ENCODE measurements at places on chromosomes 12 and 14.

- DNase-seq = no peak
Observed at GRCh38 chr14:59677771-59678231, 101.2 kb upstream of the CCDC175 start.

DNA sequence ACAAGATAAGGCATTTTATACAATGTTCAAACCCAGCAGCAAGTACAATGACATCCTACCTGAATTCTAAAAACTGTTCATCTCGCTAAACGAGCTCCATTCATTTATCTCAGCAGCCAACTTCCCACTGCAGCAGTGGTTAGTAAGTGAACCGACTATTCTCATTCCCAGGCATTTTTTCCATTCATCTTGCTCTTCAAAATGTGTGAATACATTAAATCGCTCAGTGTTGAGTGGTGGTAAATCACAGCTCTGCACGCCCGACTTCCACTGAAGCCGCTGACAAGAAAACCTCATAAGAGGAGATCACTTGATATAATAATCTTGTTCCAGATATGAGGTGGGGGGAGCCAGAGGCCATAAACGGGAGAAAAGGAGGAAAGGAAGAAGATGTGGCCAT is 746.2 kb upstream of the USP15 start:
- no peak for DNase-seq

DNA sequence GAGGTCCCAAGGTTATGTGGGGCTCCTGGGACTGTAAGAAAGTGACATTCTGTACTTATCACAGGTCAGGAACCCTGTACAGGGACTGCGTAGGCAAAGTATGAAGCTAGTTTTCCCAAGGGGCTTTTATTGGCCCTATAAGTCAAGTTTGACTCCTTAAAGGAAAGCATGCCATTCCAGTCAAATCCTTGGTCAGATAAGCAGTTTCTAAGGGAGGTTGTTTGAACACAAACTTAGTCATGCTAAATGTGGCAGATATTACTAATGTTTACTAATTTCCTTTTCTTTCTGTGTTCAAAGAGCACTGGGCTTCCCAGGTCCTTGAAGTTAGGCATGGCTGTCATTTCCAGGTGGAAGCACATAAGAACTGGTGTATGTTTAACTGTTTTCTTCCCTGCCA is 472.4 kb downstream of the ATP23 start:
- DNase-seq = no peak

DNA sequence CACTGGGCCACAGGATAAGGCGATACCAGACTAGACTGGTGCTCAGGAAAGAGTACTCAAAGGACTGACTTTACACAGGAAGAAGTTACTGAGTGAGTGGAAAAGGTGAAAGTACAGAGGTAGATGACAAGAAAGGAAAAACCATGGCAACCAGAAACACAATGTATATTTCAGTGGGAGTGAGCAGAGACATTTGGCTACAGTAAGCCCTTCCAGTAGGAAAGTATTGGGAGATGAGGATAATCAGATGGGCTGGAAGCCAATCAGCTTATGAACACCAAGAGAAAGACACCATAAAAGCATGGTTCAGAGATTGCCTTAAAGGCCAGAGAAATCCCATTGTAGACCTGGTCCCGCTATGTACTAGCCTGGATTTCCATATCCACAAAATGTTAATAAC is 51.6 kb downstream of the TMTC1 start:
- DNase-seq = no peak

DNA sequence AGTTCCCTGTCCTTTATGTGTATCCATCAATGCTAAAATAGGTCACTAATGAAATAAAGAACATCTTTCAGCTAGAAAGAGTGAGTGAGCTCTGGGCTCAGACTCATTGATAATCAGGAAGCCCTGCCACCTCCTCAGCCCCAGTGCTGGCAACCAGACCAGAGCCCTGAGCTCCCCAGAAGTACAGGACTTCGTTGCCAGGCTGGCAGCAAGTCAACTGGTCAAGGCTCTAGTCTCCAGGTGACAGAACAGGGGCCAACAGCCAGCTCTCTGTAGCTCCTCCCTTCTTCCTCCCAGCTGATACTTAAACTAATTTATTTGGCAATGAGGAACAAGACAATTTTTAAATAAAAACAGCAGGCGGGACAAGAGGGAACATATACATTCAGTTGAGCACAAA is 145.3 kb downstream of the EGLN3 start:
- no peak for DNase-seq

DNA sequence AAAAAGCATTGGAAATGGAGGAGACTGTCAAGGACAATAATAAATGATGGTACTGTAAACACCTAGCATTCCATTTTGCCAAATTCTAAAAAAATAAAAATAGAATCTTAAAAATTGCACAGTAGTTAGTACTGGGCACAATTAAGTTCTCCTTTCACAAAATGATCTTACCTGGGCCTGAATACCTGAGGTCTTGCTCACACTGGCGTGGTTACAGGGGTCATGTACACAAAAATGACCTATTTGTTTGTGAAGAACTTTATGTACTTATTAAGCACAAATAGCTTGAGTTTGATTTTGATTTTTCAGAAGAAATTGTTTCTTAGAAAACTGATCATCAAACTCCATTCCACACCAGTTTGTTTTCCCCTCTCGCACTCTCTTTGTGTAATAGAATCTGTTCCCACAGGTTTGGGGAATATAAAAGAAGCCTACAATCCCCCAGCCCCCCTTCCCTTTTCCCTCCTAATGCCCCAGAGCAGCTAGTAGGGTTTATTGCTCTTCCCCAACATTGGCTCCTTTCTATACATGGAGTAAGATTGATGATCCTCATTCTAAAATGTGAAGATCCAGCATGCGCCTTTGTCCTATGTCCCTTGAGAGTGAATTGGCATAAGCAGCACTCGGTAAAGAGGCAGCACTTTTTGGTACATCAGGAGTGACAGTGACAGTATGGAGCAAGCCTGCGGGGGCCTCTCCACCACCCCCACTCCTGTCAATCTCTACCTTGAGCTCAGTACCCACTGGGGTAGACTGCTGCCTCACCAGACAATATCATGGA is 204.3 kb downstream of the ASCL1 start:
- no peak for DNase-seq

DNA sequence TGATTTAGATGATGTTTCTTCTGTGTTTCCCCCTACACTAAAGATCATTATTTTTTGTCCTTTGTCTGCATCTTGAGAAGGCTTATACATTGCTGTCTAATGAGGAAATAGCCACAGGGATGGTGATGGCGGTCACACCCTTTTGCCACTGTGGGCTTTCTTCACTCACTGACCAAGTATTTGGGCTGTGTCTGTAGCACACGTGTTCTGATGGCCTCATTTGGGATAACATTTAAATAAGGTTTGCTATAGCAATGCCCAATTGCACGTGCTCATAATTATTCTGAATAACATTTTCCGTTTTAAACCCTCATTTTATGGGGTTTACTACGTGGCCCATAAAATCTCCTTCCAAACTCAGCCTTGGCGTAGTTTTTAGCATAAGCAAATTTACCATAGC is 230.3 kb upstream of the PRICKLE1 start:
- no peak for DNase-seq

- no peak for DNase-seq
Observed at GRCh38 chr14:68820536-68820935, 27.7 kb upstream of the ZFP36L1 start.

DNA sequence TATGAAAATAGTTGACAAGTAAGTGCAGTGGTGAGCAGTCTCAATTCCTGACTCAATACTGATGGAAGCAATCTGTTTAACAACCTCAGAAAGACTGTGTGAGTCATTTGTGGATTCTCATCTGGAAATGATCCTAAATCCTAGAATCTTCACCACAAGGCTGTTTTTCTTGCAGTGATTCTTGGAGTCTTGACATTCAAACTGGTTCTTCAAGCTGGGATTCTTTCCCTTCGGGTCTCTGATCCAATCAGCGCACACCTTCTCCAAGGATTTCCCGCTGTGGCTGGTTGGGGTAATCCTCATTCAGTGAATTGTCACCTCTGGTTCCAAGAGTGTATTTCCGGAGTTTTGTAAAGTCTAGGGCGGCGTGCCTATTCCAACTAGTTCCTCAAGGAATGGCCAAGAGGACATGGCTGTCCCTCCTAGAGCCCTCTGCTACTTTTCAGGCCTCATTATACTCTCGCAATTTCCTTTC is 37.7 kb upstream of the FOXJ2 start:
- DNase-seq = peak; percentile 91

GRCh38 chr12:53454707-53455106 is 2.8 kb downstream of the PCBP2 start:
- DNase-seq = no peak

DNA sequence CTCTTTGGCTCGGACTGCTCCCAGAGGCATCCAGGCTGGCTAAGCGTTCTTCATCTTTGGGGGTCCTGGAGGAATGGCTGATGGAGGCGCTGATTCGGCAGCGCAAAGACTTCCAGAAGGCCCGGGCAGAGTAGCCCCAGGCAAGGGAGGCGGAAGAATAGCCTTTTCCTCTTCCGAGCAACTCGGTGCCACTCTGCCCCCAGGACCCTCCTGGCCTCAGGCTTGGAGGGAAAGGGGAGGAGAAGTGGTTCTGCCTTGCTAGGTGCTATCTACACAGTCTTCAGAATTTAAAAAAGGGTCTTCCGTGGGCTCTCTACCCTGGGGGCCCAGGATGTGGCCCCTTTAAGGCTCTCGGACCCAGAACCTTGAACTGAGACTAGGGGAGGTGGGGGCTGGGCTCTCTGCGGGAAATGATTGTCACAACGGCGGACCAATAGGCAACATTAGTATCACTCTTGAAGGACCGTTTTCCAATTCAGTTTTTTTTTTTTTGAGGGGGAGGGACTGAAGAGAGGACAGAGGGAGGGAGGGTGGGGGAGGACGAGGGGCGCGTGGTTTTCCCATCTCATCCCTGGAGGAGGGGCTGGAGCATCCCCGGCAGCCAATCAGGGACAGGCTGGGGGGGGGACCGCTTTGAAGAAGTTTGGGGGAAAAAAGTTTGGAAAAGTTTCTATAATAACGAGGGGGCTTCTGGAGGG is at the start of gene NFATC4:
TSS of gene NFATC4 (plus strand) at position 671 of the 698 bp plus-strand sequence. CDS start 157 bp downstream, outside the sequence.
- DNase-seq = peak; percentile 93

- no peak for DNase-seq
Observed at GRCh38 chr12:120115066-120115465, 1.5 kb downstream of the RAB35 start.

DNA sequence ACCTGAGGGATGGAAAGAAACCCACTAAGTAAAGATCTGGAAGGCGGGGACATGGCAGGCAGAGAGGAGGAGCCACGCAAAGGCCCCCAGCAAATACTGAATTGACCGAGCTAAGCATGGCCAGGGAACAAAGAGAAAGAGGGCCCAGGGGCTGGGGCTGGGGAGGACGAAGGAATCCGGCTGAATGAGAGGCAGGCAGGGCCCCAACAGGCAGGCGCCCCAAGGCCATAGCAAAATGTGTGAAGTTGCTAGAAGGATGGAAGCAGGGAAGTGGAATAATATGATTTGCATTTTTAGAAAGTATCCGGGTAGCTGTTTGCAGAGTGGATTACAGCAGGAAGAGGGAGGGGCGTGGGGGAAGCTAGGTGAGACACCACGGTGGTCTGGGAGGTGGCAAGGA is 49.1 kb downstream of the RFLNA start:
- no peak for DNase-seq

- DNase-seq = no peak
Observed at GRCh38 chr14:31854508-31855075, 222.5 kb upstream of the ARHGAP5 start.

DNA sequence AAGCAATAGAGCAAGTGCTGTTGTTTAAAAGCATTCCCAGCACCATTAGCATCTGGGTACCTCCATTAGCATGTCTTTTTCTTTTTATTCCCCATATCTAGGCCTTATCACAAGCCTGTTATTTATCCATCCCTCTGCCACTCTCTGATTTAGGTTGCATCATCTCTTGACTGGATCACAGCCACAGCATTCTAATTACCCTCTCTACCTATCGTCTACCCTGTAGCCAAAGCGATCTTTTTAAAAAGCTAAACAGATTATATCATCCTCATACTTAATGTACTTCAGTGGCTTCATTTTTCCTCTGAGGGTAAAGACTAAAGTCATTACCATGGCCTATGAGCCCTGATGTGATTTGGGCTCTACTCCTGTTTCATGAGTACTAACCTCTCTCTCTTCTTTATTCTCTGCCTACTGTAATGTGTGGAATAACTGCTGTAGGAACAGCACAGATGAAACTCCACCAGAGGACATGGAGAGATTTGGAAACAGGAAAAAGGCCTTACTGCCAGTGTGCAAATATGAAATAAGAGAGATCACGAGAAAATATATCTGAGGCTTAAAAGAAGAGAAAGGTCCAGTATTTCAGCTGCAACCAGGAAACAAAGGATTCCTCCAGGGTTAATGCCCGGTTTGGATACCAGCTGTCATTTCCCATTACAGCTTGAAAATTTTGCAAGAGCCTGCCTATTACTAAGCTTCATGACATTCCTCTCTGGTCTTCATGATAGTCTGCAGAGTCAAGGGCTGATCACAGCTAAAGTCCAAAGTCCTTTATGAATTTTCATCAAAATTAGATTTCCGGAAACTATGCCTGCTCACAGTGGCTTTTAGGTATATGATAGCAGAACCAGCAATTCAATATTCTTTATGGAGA is 422.5 kb upstream of the PDE3A start:
- DNase-seq = no peak

DNA sequence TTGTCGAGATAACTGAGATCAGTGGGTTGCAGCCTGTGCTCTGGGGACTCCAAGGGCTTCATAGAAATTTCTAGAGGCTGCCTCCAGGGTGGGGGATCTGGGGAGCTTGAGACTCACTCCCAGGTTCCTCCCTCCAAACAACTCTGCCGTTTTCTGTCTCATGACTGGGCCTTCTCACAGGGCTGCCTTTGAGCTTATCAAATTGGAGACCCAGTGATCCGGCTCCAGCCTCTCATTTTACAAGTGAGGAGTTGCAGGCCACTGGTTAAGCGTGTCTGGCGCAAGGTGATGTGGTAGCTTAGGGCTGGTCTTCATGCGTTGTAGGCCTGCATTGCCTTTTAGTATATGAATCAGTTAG is 85.8 kb downstream of the SLC25A47 start:
- DNase-seq = no peak

GRCh38 chr14:22602862-22603261 is 4.8 kb downstream of the ABHD4 start:
- DNase-seq = no peak

DNA sequence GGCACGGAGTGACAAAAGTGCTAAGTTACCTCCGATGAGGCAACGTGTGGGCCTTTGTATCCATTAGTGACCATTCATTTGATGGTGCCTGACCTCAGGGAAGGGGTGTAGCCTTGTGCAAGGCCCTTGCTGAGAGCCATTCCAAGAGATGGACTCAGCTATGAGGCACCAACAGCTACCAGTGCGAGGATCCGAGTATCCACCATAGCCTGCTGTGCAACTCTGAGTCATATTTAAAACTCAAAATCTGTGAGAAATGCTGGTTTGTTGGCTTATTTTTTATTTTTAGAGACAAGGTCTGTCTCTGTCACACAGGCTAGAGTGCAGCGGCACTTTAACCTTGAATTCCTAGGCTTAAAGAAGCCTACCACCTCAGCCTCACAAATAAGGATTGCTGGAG is 25.1 kb upstream of the WNK1 start:
- no peak for DNase-seq

DNA sequence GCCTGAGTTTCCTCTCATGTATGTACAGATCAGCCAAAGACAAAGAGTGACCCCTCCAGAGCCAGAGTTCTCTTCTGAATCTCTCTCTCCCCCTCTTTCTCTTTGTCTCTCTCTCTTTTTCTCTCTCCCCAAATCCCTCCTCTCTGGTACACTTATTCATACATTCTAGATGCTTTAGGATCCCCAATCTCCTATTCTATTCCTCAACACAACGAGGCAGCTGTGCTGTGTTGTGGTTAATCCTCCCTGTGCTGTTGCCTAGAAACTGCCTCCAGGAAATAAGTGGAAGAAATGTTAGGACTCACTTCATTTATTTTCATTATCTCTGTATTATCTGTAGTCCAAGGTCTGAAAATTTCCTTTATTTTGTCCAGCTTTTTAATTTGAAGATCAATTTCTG is 350.5 kb upstream of the OR4E1 start:
- DNase-seq = no peak

GRCh38 chr14:67539116-67539515 is 6.0 kb downstream of the PLEKHH1 start:
- DNase-seq = no peak

Measured in AG09309 (cell line).